ENCODE measurements at places on chromosomes 6 and 20.
A peak's percentile ranks its signal among the peaks of the same experiment; 100 is the strongest.

- DNase-seq, result no peak
Observed at GRCh38 chr6:167247814-167248595, 43.1 kb upstream of the UNC93A start.

DNA sequence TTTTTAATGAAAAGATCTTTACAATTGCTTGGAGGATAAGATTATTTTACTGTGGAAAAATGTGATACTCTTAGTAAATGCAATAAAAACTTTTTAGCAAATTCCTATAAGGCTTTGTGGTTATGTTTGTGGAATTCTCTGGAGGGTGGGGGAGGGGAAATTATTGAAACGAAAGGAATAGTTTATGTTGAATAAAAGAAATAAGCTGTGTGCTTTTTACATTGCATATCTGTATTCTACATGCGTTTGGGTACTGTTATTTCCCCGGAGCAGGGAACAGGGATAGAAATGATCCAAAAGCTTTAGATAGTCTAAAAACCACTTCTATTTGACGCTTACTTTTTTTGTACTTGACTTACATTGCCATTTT is 143.8 kb downstream of the SLC16A10 start:
- DNase-seq, result no peak

GRCh38 chr6:157881342-157881741 is 58.3 kb downstream of the SNX9 start:
- no peak for DNase-seq

DNA sequence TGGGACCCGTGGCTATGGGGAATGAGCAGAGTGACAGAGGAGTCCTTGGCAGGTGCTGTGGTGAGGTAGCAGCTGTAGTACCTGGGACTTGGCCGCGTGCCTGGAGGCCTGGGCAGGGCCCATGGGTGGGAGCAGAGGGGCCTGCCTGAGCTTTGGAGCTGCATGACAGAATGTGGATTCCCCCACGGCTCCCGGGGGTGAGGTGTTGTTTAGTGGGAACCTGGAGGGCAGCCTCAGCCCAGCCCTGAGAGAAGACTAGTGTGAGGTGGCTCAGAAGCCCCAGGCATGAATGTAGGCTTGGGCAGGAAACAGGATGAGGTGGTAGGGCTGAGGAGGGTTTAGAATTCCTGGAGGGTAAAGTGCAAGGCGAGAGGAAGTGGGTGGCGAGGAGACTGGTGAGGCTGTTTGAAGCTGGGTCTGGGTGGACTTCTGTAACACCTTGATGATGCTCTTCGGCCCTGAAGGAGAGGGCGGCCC is 86.5 kb upstream of the SCP2D1 start:
- DNase-seq, result peak; percentile 22

DNA sequence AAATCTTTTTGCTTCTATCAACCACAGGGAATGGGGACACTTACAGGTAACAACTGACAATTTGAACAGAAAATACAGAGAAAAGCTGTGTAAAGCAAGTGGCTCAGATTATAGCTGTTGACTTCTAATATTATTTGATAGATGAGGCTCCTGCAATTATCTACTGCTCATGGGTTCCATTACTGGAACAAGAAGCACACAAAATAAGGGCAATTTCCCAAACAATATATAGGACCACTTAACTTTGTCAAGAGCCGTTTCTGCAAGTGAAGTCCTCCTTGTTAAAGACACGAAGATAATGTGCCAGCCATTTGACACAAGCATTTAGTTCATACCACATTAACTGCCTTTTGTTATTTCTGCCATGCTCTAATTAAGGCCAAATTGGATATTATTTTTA is 315.5 kb upstream of the ARID1B start:
- peak; percentile 28 for DNase-seq

- DNase-seq, result no peak
Observed at GRCh38 chr6:13327691-13328075, 654 bp downstream of the TBC1D7 start.

- no peak for DNase-seq
Observed at GRCh38 chr20:54076259-54076658, 5.9 kb upstream of the BCAS1 start.

GRCh38 chr6:139708337-139709199 is 334.1 kb upstream of the CITED2 start:
- no peak for DNase-seq

DNA sequence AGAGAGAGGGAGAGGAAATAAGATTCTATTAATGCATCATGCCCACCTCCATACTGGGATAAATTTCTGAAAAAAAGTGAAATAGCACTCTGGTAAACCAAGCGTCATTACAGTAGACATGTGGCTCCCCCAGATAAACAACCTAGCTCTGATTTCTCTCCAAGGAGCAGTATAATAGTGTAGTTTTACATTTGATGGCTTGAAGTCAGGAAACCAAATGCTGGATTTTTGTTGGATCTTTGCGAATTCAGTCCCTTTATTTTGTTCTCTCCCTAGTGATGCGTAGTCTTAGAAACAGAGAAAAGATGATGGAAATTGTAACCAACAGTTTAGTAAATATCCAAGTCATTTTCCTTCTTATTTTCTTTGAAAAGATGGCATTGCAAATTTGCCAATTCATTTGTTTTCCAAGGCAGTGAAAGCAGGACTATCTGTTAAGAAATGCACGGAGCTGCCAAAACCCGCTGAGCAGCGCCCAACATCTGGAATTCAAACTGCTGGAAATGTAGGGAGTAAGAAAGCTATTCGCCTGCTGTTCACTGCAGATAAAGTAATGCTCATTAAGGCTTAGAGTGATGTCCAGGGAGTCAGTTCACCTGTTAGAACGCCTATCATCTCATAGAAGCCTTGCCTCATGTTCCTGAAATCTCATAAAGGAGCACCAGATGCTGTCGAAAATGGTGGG is 85.7 kb upstream of the DOK5 start:
- DNase-seq, result no peak

GRCh38 chr6:33672808-33673207 is 38.7 kb downstream of the UQCC2 start:
- DNase-seq, result no peak

- no peak for DNase-seq
Observed at GRCh38 chr20:21184819-21185218, 58.9 kb downstream of the KIZ start.

DNA sequence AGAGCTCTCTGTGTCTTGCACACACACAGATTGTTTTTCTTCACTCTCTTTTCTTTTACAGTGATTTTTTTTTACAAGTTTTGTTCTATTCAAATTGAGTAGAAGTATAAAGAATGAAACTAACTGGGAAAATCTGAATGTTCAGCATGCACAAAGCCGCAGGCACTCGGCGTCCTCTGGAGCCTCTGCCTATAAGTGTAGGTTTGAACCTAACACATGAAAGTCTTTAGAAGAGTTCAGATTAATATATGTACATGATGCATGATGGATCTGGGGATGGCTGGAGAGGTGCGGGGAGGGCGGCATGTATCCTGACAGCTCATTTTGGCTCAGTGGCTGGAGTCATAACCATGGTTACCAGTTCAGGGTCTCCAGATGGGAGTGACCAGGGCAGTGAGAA is 301.1 kb upstream of the CDH4 start:
- DNase-seq, result no peak

DNA sequence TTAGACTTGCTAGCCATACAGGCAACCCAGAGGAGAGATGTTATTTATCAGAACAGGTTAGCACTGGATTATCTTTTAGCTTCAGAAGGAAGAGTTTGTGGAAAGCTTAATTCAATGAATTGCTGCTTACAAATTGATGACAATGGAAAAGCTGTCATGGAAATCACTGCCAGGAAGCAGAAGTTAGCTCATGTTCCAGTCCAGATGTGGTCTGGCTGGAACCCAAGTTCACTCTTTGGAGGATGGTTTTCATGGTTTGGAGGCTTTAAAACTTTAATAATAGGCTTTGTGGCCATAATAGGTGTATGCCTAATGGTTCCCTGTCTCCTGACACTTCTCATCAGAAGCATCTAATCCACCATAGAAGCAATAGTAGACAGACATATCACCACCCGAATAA is 699.0 kb downstream of the PHF3 start:
- no peak for DNase-seq

Data from NCI-H774 (cell line).